ENCODE measurements at places on chromosomes 6 and 20. TPM values are rescaled to one million over a fixed set of nuclear protein-coding genes. Genes with fewer than 3 reads are reported as not detected.

The E2F1 gene
- total RNA-seq = 2.3 TPM

GRCh38 chr6:14930366-14930989, 315.4 kb upstream of the JARID2 start:
- no peak for DNase-seq

DNA sequence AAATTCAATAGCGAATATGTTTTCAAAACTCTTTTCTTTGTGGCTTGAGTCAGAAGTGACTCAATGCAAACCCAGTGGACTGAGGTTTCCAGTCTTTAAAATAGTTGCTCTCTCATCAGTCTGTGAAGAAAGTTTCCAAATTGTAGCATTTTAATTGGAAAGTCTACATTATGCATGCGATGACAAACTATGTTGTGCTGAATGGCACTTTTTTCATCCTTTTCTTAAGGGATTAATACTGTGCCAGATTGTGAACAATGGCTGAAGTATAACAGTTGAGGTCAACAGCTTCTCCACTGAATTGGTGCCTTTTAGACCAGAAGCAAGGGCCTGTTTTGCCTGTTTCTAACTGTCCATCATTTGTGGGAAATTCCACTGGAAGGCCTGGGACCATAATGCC, 377.1 kb downstream of the BTBD9 start:
- DNase-seq = no peak

DNA sequence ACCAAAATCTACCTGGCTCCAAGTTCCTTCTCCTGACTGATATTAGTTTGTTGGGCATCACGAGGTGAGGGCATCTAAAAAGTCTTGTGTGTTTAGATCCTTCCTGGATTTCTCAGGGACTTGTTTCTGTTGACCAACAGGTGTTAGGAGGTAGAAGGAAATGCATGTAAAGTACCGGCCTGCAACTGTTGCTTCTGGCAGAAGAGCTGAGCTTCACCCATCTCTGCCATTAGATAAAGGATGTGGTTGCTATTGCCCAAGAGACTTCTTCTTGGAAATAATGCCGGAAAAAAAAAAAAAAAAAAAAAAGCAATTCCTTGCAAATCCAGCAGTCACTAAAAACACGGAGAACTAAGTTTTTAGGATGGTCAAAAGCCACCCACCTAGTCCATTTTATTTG, 303.1 kb downstream of the CDH26 start:
- no peak for DNase-seq

GRCh38 chr6:71028236-71028876, 71.5 kb upstream of the B3GAT2 start:
- DNase-seq = no peak

Measured in cardiac septum (tissue), 1 donor.